ENCODE measurements at places on chromosomes 12 and 14. TPM values are rescaled to one million over a fixed set of nuclear protein-coding genes. Genes with fewer than 3 reads are reported as not detected.

GRCh38 chr14:24813089-24813815 is 179.3 kb upstream of the GZMB start:
- DNase-seq: no peak

DNA sequence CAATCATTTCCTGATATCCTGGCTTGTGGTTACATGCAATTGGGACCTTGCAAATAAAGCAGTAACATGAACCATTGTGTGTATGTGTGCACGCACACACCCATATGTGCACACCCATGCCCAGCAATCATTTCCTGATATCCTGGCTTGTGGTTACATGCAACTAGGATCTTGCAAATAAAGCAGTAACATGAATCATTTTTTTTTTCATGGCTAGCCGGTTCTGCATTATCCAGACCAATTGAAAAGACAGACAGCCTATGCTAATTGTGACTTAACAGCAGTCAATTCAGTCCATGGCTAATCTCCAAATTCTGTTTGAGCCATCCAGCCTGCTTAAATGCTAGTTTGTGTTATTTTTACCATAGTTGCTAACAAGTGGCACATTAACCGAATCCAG is 134.3 kb downstream of the TTC7B start:
- DNase-seq: no peak

- DNase-seq: no peak
Measured at GRCh38 chr12:102702447-102703114, 214.5 kb downstream of the PAH start.

GRCh38 chr14:64614166-64614565 is 64.4 kb downstream of the PPP1R36 start:
- DNase-seq: no peak

DNA sequence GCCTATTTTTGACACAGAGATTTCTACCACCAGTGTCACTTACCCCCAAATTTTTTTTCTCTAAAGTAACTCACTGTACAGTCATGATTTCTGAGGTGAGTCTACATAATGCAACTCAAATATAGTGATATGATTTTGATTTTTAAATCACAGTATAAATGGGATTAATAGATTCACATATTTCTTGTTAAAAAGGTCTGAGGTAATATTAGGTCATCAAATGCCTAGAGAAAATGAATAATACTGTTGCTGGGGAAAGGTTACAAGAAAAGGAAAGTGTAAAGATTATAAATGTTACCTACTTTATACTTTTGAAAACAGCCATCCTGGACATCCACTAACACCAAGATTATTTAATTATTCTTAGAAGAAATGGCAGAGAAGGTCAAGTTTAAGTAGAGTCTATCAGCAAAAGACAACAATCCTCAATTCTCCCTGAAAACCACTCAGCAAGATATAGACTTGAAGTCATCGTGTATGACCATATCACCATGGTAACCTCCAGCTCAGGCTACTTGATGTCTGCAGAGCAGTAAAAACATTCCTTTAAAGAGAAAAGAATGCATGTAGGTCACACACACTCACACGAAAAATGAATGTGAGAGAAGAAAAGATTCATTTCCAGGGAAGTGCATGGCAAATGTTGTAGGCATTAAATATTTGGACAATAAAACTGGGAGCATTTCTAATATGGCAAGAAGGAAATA is 58.7 kb downstream of the CCDC59 start:
- DNase-seq: no peak

DNA sequence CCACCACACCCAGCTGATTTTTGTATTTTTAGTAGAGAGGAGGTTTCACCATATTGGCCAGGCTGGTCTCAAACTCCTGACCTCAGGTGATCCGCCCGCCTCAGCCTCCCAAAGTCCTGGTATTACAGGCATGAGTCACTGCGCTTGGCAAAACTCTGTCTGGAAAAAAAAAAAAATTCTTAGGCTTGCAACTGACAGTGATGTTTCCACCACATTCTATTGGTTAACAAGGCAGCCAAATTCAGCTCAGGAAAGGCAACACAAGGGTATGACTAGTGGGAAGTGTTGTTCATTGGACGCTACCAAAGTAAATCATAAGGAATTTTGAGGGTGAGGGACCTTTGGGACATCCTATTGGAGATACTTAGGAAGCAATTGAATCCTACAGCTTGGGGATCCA is 2.9 kb upstream of the SBNO1 start:
- no peak for DNase-seq

- DNase-seq: no peak
Measured at GRCh38 chr12:113381220-113381619, 22.5 kb downstream of the SDS start.

The SLC6A12 gene
- 0.68 TPM for total RNA-seq

The KLHL33 gene
- total RNA-seq: 0.62 TPM

The KLRC4 gene
- total RNA-seq: not detected

Measured in Right ventricle myocardium inferior (tissue), 1 donor.